Stimulated activated CD8-positive, alpha-beta memory T cell treated with anti-CD3 and anti-CD28 coated beads, Interleukin-15, amount 100 ng/mL, for 48 hours (primary cell): ENCODE measurements at places on chromosomes 12 and 14.

- no peak for DNase-seq
Observed at GRCh38 chr14:75453817-75454434, 26.1 kb downstream of the JDP2 start.

DNA sequence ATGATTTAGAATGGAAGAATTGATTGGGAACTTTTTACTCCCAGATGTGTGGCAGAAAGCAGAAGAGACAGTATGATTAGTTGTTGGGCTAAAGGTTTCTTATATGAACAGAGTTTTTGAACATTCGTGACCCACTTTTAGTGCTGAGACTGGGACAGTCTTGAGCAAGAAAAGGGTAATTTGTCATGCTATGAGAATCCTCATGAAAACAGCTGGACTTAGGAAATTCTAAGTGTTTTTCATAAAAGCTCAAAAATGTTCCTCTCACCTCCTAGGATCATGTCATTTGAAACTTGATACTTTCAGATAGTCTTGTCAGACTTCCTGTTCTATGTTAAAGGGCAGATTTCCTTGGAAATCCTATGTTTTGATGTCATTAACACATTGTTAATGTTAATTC, 86.1 kb downstream of the MGAT4C start:
- no peak for DNase-seq

DNA sequence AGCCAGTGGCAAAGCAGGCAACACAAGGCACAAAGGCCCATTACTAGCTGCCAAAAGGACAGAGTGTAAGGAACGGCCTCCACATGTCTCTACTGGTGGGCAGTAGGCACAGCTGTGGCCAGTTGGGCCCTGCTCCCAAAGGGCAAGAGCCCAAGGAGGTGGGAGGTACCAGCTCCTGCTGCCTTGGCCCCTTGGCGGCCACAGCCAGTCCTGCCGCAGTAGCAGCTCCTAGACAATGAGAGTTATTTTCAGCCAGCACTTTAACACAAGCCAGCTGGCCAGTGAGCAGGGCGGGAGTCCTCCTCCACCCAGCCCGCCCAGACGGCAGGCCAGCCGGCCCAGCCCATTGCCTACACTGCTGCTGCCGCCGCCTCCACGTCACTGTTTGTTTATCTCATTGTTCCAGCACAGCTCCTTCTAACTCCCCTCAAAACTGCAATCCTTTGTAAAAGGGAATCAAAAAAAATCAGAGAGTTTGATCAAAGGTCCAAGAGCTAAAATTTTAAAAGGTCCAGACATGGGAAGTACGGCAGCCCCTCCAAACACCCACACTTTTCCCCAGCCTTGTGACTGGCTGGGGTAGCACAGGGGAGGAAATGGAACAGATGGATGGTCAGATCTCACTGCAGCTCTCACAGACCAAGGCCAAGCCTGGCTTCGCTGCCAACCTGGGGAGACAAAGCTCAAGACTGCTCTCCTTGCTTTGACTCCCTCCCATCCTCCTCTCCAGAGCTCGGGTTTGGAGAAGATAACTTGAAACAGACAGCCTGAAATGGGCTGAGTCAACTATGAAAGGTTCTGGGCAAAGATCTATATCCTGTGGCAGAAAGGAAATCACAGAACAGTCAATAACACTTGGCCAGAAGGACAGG, 33.5 kb downstream of the FMNL3 start:
- DNase-seq, result no peak

DNA sequence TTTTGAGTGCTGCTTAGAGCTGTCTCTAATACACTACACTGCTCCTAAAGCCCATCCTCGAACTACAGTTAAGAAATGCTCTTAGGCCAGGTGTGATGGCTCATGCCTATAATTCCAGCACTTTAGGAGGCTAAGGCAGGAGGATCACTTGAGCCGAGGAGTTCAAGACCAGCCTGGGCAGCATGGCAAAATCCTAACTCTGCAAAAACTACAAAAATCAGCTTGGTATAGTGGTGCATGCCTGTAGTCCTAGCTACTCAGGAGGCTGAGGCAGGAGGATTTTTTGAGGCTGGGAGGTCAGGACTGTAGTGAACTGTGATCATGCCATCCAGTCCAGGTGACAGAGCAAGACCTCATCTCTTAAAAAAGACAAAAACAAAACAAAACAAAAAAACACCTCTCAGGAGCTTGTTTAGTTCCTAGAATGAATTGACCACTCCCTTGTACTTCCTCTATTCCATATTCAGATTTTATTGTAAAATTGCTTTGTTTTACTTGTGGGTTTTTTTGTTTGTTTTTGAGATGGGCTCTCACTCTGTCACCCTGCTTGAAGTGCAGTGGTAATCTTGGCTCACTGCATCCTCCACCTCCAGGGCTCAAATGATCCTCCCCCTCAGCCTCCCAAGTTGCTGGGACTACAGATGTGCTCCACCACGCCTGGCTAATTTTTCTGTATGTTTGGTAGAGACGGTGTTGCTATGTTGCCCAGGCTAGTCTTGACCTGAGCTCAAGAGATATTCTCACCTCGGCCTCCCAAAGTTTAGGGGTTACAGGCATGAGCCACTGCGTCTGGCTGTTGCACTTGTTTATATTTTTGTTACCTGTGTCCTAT, 13.6 kb downstream of the MDM2 start:
- no peak for DNase-seq

- DNase-seq, result no peak
Observed at GRCh38 chr12:113702836-113703235, 231.2 kb upstream of the LHX5 start.

GRCh38 chr12:114711689-114712152, 27.7 kb upstream of the TBX3 start:
- DNase-seq, result no peak

DNA sequence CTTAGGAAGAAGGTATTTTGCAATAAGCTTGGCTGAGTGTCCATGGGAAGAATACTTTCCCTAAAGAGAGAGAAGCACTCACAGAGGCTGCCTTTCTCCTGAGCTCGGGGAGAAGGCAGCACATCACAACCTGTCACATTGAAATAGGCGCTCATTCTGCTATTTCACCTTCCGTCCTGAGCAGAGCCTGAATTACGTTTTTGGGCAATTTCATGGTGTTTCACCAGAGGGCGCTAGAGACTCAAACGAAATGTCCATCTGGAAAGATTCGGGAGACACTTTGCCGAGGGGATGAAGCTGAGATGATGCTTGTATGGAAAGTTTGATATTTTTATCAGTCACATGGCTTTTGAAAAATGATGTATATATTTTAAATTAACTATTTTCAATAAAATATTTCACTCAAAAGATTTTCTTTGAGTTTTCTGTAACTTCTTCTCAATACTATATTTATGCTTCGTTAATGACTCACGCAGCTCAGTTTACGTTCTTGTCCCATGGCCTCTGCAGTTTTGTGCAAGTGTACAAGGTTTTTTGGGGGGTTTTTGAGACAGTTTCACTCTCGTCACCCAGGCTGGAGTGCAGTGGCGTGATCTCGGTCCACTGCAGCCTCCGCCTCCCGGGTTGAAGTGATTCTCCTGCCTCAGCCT, 17.4 kb upstream of the B4GALNT3 start:
- DNase-seq, result no peak

DNA sequence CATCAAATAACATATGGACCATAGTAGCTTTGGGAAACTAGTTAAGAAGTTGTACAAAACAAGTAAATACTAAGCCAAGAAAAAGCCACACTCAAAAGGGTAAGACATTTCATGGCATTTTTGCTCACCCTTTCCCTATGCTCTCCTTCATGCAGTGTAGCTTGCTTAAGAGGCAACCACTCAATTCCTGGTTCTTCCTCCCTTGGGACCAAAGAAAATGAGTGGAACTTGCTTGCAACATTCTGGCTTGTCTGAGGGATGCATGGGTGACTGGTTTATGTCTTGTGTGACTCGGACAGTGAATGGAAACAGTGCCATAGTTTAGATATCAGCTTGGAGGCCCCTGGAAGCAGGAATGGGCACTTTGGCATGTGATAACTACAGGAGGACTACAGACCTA, 252.0 kb upstream of the ARID2 start:
- no peak for DNase-seq

DNA sequence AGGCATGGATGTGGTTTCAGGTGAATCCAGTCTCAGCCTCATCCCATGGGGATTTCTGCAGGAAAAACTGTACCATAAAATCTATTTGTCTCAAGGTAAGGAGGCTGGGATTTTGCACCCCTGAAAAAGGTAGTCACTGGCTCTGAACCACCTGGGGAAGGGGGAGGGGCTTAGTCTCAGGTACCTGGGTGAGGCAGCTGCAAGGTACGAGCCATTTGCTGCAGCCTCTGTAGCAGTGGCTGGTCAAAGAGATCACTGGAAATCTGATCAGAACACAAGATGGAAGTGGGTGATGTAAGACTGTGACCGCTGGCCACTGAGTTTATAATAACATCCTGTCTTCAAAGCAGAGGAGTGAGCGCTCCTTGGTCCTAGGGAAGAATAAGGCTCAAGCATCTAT, 209.9 kb upstream of the NOS1 start:
- no peak for DNase-seq

GRCh38 chr12:11798856-11799501, 149.5 kb downstream of the ETV6 start:
- DNase-seq, result no peak

- DNase-seq, result no peak
Observed at GRCh38 chr14:54713379-54713778, 146.5 kb downstream of the SAMD4A start.
